ENCODE measurements at places on chromosomes 5 and 9.

DNA sequence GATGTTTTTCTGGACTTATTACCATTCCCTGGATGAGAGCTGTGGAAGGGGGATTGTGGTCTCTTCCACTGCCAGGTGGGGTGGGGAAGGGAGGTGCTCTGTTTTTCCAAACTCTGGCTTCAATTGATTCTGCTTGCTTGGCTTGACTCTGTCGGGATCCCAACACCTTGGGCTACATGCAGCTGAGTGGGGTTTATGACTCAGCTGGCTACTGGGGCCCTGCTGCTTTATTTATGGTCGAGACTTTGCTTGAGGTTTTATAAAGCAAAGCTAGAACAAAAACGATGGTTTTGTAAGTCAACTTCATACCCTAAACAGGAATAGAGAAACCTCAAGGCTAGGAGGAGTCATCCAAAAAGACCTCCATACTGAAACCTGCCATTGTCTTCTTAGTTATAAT, 76.3 kb downstream of the AOPEP start:
- H3K4me1 ChIP-seq, result peaks cover 15% of the 10 kb centered on the region
- no peaks in the 10 kb centered on the region for H3K27me3 ChIP-seq
- H3K4me3 ChIP-seq, result no peak overlapping the region
- peaks cover 33% of the 10 kb centered on the region for H3K36me3 ChIP-seq
- H3K27ac ChIP-seq, result no peak overlapping the region
- DNase-seq, result peak; percentile 22

- no peak for DNase-seq
- H3K4me3 ChIP-seq, result no peak overlapping the region
- no peak overlapping the region for H3K27ac ChIP-seq
- H3K4me1 ChIP-seq, result no peaks in the 10 kb centered on the region
Measured at GRCh38 chr5:147963948-147964693, 57.8 kb upstream of the C5orf46 start.

DNA sequence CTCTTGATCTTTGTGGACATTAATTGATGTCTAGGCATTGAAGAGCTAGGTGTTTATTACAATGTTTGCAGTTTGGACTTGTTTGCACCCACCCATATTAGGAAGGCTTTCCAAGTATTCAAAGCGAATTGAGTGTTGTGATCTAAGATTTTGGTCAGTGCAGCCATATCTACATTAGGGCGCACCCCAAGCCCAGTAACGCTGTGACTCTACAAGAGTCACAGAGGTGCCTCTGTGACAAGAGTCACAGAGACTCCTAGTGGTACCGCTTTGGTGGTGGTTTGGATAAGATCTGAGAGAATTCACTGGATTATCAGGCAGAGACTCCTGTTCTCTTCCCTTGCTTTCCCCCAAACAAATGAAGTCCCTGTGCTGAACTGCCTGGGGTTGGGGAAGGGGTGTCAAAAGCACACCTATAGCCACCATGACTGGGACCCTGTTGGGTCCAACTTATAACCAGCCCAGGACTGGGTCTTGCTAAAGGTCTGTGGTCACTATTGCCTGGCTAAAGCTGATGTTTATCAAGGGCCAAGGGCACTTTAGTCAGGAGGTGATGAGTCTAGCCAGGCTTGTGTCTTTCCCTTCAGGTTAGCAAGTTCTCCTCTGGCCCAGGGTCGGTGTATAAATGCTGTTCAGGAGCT, 114.1 kb upstream of the RIOK2 start:
- DNase-seq, result peak; percentile 36
- no peaks in the 10 kb centered on the region for H3K36me3 ChIP-seq
- H3K4me3 ChIP-seq, result no peak overlapping the region
- no peaks in the 10 kb centered on the region for H3K4me1 ChIP-seq

DNA sequence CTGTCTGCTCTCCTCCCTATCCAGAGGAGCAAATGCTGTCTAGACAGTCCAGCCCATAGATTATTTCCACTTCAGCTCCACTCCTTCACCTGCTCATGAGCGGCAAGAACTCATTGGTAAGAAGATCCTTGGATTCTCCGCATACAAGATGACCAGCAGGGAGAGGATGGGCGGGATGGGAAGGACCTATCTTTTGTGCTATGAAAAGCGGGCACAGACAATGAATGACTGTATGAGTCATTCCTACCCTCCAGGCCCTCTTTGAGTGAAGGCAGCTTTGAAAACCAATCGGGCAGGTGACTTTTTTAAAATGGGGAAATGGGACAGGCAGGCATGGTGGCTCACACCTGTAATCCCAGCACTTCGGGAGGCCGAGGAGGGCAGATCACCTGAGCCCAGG, 49.4 kb downstream of the SMIM23 start:
- H3K27ac ChIP-seq, result no peak overlapping the region
- no peak overlapping the region for H3K4me3 ChIP-seq
- peaks cover 7% of the 10 kb centered on the region for H3K36me3 ChIP-seq
- H3K27me3 ChIP-seq, result no peaks in the 10 kb centered on the region
- H3K4me1 ChIP-seq, result no peaks in the 10 kb centered on the region
- no peak for DNase-seq

GRCh38 chr5:9605041-9605838, 24.9 kb downstream of the TAS2R1 start:
- H3K27me3 ChIP-seq, result no peaks in the 10 kb centered on the region
- DNase-seq, result no peak
- H3K27ac ChIP-seq, result no peak overlapping the region
- no peaks in the 10 kb centered on the region for H3K4me1 ChIP-seq
- H3K4me3 ChIP-seq, result no peak overlapping the region

GRCh38 chr9:99497641-99498040, 275.6 kb downstream of the SEC61B start:
- no peaks in the 10 kb centered on the region for H3K4me1 ChIP-seq
- H3K4me3 ChIP-seq, result no peak overlapping the region
- H3K27ac ChIP-seq, result no peak overlapping the region
- no peaks in the 10 kb centered on the region for H3K36me3 ChIP-seq
- DNase-seq, result no peak

DNA sequence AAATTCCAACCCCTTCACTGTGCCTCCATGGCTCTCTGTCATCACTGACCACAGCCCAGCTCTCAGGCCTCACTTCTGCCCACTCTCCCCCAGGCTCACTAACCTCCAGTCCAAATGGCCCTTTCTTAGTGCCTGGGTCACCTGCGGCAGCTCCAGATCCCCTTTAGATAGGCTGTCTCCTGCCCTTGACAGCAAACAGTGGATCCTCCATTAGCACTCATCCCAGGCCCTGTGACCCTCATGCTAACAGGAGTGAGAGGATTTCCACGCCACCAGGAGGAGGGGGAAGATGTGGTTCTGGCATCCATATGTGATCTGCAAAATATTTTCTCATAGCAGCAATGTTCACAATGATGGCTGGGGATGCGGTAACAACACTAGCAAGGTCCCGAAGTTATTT, 139.4 kb downstream of the DCP2 start:
- DNase-seq, result no peak
- no peak overlapping the region for H3K4me3 ChIP-seq
- no peaks in the 10 kb centered on the region for H3K27me3 ChIP-seq
- H3K36me3 ChIP-seq, result no peaks in the 10 kb centered on the region

DNA sequence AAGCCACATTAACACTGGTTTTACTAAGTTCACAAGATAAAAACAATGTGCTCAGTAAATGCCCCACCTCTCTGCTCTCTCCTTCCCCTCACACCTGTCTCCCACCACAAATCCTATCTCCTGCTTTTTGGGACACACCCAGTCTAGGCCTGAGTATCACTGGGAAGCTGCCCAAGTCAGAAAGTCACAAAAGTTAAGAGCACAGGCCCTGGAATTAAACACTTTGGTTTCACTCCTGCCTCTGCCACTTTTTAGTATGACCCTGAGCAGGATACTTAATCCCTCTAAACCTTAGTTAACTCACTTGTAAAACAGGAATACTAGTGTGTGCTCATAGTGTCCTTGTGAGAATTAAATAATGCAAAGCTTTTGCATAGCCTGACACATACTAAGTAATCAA, 11.3 kb downstream of the C5 start:
- no peak for DNase-seq
- no peaks in the 10 kb centered on the region for H3K4me1 ChIP-seq
- peaks cover 4% of the 10 kb centered on the region for H3K36me3 ChIP-seq
- H3K27me3 ChIP-seq, result no peaks in the 10 kb centered on the region
- H3K27ac ChIP-seq, result no peak overlapping the region

GRCh38 chr5:163841-164240, 27.5 kb upstream of the LRRC14B start:
- no peaks in the 10 kb centered on the region for H3K36me3 ChIP-seq
- no peak overlapping the region for H3K27ac ChIP-seq
- H3K4me1 ChIP-seq, result no peaks in the 10 kb centered on the region
- H3K4me3 ChIP-seq, result no peak overlapping the region

- no peaks in the 10 kb centered on the region for H3K27me3 ChIP-seq
- H3K4me1 ChIP-seq, result peaks cover 14% of the 10 kb centered on the region
- no peak overlapping the region for H3K27ac ChIP-seq
- H3K4me3 ChIP-seq, result no peak overlapping the region
- no peaks in the 10 kb centered on the region for H3K36me3 ChIP-seq
Measured at GRCh38 chr5:80953587-80953986, 6.6 kb upstream of the RASGRF2 start.

GRCh38 chr5:17081142-17081541, 136.3 kb upstream of the BASP1 start:
- no peak for DNase-seq
- no peak overlapping the region for H3K27ac ChIP-seq
- H3K27me3 ChIP-seq, result no peaks in the 10 kb centered on the region
- no peak overlapping the region for H3K4me3 ChIP-seq
- no peaks in the 10 kb centered on the region for H3K4me1 ChIP-seq

GRCh38 chr9:78893774-78894401, 597.0 kb downstream of the PSAT1 start:
- H3K36me3 ChIP-seq, result no peaks in the 10 kb centered on the region
- no peak for DNase-seq
- no peaks in the 10 kb centered on the region for H3K4me1 ChIP-seq
- H3K27me3 ChIP-seq, result no peaks in the 10 kb centered on the region

DNA sequence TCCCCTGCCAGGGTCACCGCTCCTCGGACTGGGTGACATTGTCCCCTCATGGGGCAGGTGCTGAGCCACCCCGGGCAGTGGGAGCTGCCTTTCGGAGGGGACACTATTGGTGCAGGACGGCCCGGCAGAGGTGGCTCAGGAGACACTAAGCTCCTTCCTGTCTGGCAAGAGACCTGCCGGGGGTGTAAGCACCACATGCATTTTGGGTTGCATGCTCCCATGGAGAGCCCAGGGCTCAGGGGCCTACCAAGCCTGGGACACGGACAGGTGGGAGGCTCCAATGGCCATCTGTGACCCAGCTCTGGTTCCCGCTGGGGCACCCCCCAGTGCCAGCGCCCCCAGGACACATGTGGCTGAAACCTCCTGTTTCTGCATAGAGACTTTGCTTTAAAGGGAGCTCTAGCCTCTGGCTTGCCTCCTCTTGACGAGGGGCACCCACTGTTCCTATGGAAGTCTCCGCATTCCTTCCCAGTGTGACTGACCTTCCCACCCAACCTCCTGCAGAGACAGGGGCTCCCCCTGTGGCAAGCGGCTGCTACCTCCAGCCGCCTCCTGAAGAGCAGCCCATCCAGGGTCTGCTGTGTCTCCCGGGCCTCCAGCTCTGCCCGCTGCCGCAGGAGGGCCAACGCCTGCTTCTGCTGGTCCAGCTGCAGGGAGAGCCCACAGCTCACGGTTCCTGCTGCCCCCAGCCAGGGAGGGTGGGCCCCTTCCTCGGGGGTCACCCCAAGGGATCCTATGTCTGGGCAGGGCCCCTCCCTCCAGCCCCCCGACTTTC, 28.1 kb downstream of the CCDC187 start:
- no peaks in the 10 kb centered on the region for H3K36me3 ChIP-seq
- no peak overlapping the region for H3K4me3 ChIP-seq
- peaks cover 3% of the 10 kb centered on the region for H3K27me3 ChIP-seq
- no peak overlapping the region for H3K27ac ChIP-seq
- no peaks in the 10 kb centered on the region for H3K4me1 ChIP-seq

- H3K27me3 ChIP-seq, result peaks cover 9% of the 10 kb centered on the region
- H3K4me3 ChIP-seq, result no peak overlapping the region
- H3K36me3 ChIP-seq, result no peaks in the 10 kb centered on the region
- DNase-seq, result peak; percentile 2
Measured at GRCh38 chr5:366541-367357, 45.2 kb downstream of the AHRR start.

GRCh38 chr5:150139334-150139733, 16.3 kb downstream of the PDGFRB start:
- no peak overlapping the region for H3K4me3 ChIP-seq
- H3K27ac ChIP-seq, result no peak overlapping the region
- H3K36me3 ChIP-seq, result no peaks in the 10 kb centered on the region
- no peaks in the 10 kb centered on the region for H3K4me1 ChIP-seq

GRCh38 chr5:172496671-172497371, 42.5 kb upstream of the SH3PXD2B start:
- no peak for DNase-seq
- no peak overlapping the region for H3K4me3 ChIP-seq
- peaks cover 7% of the 10 kb centered on the region for H3K27me3 ChIP-seq
- H3K4me1 ChIP-seq, result no peaks in the 10 kb centered on the region
- H3K36me3 ChIP-seq, result no peaks in the 10 kb centered on the region

DNA sequence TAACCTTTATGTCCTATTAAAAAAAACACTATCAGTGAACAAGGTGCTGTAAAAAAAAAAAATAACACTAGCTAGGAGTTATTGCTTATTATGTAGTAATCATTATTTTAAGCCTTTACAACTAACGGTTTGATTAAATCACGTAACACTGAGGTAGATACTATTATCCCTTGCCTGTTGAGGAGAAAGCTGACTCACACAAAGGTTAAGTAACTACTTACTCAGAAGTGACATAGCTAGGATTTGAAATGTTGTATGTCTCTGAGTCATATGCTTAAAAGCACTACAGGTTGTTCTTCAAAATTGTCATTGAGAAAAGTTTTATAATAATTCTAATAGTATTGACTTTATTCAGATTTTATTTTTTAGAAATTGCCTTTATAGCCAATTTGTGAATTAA, 8.8 kb downstream of the TENT2 start:
- H3K27ac ChIP-seq, result no peak overlapping the region
- H3K4me1 ChIP-seq, result peaks cover 40% of the 10 kb centered on the region
- no peaks in the 10 kb centered on the region for H3K27me3 ChIP-seq
- no peak overlapping the region for H3K4me3 ChIP-seq

- peaks cover 2% of the 10 kb centered on the region for H3K36me3 ChIP-seq
- no peak overlapping the region for H3K4me3 ChIP-seq
- DNase-seq, result no peak
- H3K27me3 ChIP-seq, result no peaks in the 10 kb centered on the region
- peaks cover 29% of the 10 kb centered on the region for H3K4me1 ChIP-seq
Measured at GRCh38 chr9:128768606-128769005, 3.1 kb downstream of the ZER1 start.

- no peak overlapping the region for H3K27ac ChIP-seq
- no peaks in the 10 kb centered on the region for H3K4me1 ChIP-seq
- H3K36me3 ChIP-seq, result no peaks in the 10 kb centered on the region
- no peak for DNase-seq
- H3K27me3 ChIP-seq, result no peaks in the 10 kb centered on the region
Measured at GRCh38 chr5:179115307-179115706, 55.1 kb downstream of the ZNF354C start.

All from activated naive CD4-positive, alpha-beta T cell treated with anti-CD3 and anti-CD28 coated beads for 36 hours (primary cell).